GM12864 (cell line): ENCODE measurements at places on chromosomes 6 and 20.

GRCh38 chr20:50409495-50409894 is 100.7 kb upstream of the PTPN1 start:
- DNase-seq, result no peak

DNA sequence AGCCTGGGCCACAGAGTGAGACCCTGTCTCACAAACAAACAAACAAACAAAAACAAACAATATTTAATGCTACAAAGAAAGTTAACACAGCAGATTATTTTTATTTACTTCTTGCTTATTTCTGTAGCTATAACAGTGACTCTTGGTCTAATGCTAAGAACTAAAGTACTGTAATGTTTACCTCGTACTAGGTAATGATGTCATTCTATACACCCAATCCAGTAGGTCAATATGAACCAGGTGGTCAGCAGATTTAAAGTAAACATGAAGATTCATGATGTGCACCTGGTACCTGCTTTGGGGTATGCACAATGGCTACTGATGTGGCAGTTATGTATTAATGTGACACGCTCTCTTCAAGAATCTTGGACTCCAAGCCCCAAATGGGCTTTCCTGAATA is 36.6 kb upstream of the CARMIL1 start:
- no peak for DNase-seq

DNA sequence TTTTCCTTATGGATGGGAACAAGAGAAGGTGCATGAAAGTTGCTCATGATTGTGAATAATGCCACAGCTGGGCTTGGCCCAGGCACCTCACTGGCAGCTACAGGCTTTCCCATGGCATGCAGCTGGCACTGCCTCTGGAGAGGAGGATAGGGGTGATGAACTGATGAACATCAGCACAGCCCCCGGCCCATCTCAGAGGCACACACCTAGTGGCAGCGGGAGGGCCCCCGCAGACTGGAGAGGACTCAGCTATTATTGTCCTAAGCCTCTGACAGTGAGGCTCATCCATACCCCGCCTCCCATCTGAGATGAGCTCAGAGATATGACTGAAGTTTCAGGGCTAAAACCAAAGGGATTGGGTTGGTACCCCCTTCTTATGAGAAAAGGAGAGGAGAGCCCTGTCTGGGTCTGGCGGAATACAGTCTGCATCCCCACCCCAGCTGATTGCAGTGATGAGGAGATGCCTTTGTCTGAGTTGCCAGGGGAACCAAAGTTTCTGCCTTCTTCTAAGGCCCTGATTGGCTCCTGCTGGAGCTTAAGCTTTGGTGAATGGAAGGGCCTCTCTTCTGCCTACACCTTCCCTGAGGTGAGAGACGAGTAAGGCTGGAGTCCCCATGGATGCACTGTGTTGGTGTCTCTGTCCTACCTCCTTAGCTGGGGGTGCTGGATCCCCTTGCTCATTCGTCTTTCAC is 27.6 kb upstream of the EPB41L1 start:
- DNase-seq, result no peak

GRCh38 chr6:11828262-11828870 is 49.8 kb upstream of the ADTRP start:
- peak; percentile 62 for DNase-seq

- no peak for DNase-seq
These were observed 78.6 kb downstream of the TRMT6 start for GRCh38 chr20:5871459-5872410.

DNA sequence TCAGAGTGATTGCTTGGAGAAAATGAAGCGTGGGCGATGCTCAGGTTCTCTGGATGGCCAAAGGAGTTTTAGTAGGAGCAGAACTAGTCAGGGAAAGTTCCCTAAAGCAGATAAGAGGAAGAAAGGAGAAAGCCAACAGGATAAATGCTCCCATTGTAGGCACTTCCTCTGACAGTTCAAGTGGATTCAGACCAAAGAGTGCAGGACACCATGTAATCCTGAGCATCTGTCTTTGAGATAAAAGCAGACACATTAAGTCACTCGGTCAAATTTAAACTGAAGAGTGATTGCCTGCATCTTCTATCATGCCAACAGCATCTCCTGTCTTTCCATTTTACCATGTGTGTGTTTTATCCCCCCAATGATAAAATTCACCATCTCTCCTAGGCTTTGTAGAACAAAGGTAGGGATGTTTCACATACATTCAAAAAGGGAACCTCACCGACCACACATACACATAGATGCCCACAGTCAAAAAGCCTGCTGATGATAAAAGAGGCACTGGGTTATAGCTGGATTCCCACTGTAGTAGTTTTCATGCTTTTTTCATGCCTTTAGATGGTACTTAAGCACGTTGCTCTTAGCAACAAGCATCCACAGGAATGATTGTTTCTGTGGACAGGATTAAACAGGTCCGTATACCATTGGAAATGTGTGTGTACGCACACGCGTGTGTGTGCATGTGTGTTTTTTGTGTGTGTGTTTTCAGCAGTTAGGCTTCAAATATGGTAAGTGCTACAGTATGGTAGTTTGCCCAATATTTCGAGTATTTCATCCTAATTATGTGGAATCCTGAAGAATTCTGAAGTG is 7.0 kb downstream of the GRIK2 start:
- DNase-seq, result no peak

DNA sequence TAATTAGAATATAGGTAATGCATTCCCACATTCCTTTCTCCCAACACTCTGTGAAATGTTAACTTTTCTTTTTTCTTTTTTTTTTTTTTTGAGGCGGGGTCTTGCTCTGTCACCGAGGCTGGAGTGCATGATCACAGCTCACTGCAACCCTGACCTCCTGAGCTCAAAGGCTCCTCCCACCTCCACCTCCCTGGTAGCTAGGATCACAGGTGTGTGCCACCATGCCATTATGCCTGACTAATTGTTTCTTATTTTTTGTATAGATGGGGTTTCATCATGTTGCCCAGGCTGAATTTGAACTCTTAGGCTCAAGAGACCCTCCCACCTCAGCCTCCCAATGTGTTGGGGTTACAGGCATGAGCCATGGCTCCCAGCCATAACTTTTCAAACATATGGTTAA is 135.7 kb upstream of the SHLD1 start:
- no peak for DNase-seq

DNA sequence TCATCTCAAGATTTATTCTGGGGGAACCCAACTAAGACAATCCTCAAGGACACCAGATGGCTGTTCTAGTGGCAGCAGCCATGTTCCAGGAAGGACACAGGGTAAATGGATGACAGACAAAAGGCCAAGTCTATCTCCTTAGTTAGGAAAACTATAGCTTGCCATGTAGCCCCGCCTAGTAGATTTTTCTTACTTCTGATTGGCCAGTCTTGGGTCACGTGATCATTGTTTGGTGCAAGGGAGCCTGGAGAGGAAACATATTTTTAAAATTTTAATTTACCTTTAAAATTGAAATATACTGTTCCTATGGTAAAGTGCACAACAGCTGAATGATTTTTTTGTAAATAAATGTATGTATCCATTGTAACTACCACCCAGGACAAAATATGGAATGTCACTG is 4.4 kb upstream of the KCNS1 start:
- DNase-seq, result no peak

- DNase-seq, result peak; percentile 37
These were observed 25.8 kb upstream of the TNFRSF21 start for GRCh38 chr6:47335466-47335865.

- peak; percentile 35 for DNase-seq
These were observed 115.6 kb downstream of the MTHFD1L start for GRCh38 chr6:150981095-150981494.

- DNase-seq, result no peak
These were observed 88.3 kb downstream of the SH3BGRL2 start for GRCh38 chr6:79719248-79719960.

GRCh38 chr6:77857421-77857820 is 204.6 kb downstream of the MEI4 start:
- DNase-seq, result no peak

DNA sequence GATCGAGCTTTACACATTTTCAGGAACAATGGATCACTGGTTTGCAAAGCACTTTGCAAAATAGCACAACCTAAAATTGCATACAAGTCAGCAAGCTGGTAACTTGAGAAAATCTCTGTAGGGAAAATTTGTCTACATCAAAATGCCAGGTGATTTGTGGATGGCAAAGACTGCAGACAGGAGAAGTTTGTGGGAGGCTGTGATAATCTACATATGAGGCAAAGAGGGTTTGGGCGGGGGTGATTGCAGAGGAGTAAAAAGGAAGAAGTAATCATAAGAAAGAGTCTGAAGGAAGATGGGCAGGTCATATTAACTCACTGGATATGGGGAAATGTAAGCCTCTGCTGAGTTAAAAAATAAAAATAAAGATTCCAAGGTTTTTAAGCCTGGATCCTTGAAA is 166.3 kb upstream of the STXBP5 start:
- DNase-seq, result no peak

- DNase-seq, result no peak
These were observed 565 bp downstream of the QKI start for GRCh38 chr6:163414946-163415619.

GRCh38 chr6:24610672-24611071 is 35.3 kb downstream of the KIAA0319 start:
- DNase-seq, result no peak

- no peak for DNase-seq
These were observed 46.4 kb upstream of the FERMT1 start for GRCh38 chr20:6169251-6169650.

- no peak for DNase-seq
These were observed 6.4 kb downstream of the GDAP1L1 start for GRCh38 chr20:44253528-44253927.

- no peak for DNase-seq
These were observed 233.4 kb upstream of the ID4 start for GRCh38 chr6:19603721-19604120.

DNA sequence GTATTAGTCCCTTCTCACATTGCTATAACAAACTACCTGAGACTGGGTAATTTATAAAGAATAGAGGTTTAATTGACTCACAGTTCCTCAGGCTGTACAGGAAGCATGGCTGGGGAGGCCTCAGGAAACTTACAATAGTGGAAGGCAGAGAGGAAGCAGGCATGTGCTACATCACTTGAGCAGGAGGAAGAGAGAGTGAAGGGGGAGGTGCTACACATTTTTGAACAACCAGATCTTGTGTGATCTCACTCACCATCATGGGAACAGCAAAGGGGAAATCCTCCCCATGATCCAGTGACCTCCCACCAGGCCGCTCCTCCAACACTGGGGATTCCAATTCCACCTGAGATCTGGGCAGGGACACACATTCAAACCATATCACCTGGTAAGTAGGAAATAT is 630.6 kb downstream of the QKI start:
- DNase-seq, result no peak

- DNase-seq, result no peak
These were observed 19.3 kb upstream of the TTK start for GRCh38 chr6:79985128-79985527.

- DNase-seq, result no peak
These were observed 24.7 kb downstream of the ETV7 start for GRCh38 chr6:36362551-36363370.

- DNase-seq, result no peak
These were observed 43.6 kb downstream of the ADGRF1 start for GRCh38 chr6:46998436-46999017.

DNA sequence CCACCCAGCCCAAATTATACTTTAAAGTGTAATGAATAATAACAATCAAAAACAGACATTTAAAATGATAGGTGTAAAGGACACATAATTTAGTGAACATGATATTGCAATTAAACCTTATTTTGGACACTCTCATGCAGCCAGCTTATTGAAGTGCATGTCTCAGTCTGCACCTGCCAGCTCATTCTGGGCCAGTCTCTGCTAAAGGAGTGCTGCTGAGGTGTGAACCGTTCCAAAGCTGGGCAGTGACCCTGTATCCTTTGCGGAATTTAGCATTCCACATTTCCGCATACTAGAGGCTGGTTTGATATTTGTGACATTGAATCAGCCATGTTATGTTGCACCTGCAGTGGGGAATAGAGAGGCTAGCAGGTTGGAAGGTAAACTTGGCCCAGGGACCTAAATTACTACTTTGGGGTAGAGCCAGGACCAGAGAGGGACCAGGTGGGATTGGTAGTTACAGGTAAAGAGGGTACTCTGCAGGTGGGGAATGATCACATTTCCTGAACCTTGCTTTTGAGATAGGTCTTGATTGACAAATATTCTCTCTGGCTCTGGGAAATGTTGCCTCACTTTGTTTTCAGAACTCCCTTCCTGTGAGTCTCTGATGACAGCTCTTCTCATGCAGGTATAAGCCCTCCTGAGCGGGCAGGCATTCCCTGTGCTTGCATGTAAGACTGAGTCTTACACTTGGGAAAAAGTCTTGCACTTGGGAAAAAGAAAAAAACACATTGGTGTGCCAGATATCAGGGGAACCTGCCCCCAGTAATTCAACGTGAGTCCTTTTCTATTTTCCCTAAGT is 26.2 kb downstream of the TULP4 start:
- no peak for DNase-seq

DNA sequence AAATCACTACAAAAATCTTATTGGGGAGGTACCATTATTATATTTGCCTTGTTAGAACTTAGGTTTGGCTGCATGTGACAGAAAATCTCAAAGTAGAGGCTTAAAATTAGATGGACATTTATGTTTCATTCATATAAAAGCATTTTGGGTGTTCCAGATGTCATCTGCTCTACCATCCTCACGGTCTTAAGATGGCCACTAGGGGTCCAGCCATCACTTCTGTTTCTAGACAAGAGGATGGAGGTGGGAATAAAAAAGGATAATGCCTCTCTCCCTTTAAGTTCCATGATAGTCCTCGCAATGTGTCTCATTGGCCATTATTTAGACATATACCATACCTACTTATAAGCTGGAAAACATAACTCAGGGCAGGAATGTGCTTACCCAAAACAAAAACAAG is 929.5 kb downstream of the KIF16B start:
- no peak for DNase-seq

DNA sequence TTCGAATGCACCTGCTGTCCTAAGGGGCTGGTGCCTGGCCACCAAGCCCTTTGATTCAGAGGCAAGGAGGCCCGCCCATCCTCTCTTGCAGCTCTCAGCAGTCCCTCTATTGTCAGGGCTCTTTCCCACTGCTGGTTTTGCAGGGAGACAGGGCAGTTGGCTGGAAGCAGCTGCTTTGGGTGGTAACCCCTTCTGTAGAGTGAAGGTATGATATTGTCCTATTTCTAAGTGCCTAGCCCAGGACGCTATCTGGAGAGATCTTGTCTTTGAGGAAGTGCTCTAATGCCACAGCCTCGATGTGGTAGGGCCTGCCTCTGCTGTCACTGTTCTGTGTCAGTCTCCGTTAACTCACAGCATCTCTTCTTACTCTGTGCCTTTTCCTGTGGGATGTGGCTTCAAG is 5.6 kb downstream of the PLCG1 start:
- DNase-seq, result no peak

- no peak for DNase-seq
These were observed 123.5 kb upstream of the IFNGR1 start for GRCh38 chr6:137342607-137343190.

DNA sequence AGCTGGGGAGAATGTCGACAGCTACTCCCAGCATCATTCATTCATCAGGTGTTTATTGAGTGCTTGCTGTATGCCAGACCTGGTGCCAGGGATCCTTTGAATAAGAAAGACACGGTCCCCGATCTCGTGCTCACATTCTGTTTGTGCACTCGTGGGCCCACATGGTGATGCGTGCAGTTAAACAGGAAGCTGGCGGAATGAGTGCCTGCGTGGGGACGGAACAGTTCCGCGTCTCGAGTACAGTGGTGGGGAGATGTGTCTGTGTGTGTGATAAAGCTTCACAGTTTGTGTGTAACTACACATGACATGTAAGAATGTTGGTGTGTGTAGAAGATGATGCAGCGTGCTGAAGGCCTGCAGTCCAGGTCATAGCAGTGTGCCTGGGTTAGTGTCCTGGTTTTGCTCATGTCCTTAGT is 6.5 kb downstream of the RBM38 start:
- DNase-seq, result no peak
